ENCODE measurements at places on chromosomes 2 and 18.

DNA sequence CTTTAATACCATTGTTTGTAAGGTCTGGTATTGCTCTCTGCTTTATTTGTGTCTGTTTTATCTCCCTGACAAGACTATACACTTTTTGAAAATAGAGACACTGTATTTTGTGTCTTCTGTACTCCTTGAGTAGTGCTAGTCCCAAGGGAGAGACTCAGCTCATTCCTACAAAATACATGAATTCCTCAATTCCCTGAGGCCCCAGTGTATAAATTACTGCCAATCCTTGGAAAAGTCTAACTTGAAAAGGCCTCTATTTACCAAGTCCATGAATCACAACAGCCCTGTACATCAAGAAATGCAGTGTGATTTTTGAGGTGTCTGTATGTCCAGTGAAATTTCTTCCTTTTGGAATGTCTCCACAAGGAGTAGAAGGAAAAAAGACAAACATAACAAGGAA lies 34.9 kb upstream of the NEDD4L start:
- no peak for DNase-seq

- DNase-seq, result no peak
Measured at GRCh38 chr18:62715436-62715758, at the start of gene PHLPP1. Gene PHLPP1 (plus strand): TSS chr18:62715541. CDS start chr18:62715684, 143 bp downstream.

GRCh38 chr2:27573452-27573851 lies 9.4 kb upstream of the ZNF512 start:
- DNase-seq, result no peak

- DNase-seq, result no peak
Measured at GRCh38 chr18:10421859-10422258, 32.6 kb upstream of the APCDD1 start.

DNA sequence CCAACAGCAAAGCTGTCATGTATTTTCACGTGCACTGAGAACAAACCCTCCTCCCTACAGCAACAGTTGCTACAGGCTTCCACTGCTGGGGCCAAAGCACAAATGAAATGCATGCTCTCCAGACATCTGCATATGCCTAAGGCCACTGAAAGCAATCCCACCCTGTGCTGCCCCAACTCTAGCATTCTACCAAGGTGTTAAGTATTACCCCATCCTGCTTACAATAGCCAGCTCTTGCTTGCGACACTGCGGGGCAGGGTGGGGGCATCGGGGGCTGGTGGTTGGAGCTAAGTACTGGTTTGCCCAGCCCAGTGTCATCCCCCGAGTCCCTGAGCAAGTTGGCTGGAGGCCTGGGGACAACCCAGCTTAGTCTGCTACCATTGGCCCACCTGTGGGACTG lies 742.5 kb downstream of the TDRD15 start:
- no peak for DNase-seq

GRCh38 chr2:26455037-26455669 lies 22.8 kb downstream of the OTOF start:
- no peak for DNase-seq

GRCh38 chr2:128639120-128639477 lies 320.4 kb upstream of the HS6ST1 start:
- DNase-seq, result no peak

All from memory B cell (primary cell).